ENCODE measurements at places on chromosomes 1 and 21. TPM values are rescaled to one million over a fixed set of nuclear protein-coding genes. Genes with fewer than 3 reads are reported as not detected.

The KPNA6 gene
- total RNA-seq = 50.3 TPM

The NPPA gene
- not detected for total RNA-seq

The SLC2A5 gene
- 0.34 TPM for total RNA-seq

The VAV3 gene
- 63.2 TPM for total RNA-seq

The NEK2 gene
- 7.1 TPM for total RNA-seq

The BGLAP gene
- 0.19 TPM for total RNA-seq

The C8A gene
- total RNA-seq = not detected

The SLC44A3 gene
- 3.0 TPM for total RNA-seq

The CDCP2 gene
- 0.09 TPM for total RNA-seq

The LIN28A gene
- total RNA-seq = not detected

The AMY1A gene
- total RNA-seq = not detected

The PTAFR gene
- total RNA-seq = 0.17 TPM

The ST6GALNAC5 gene
- total RNA-seq = not detected

The GBP5 gene
- 0.09 TPM for total RNA-seq

The NBPF10 gene
- 0.28 TPM for total RNA-seq

The ASCL5 gene
- not detected for total RNA-seq

The ZBTB8OS gene
- 39.1 TPM for total RNA-seq

The FNDC5 gene
- total RNA-seq = 0.88 TPM

The PDIK1L gene
- 8.2 TPM for total RNA-seq

The MMP23B gene
- not detected for total RNA-seq

The CYB561D1 gene
- total RNA-seq = 7.5 TPM

The KRTAP11-1 gene
- not detected for total RNA-seq

The RGS18 gene
- total RNA-seq = not detected

The ADORA1 gene
- total RNA-seq = 0.19 TPM

The C8B gene
- total RNA-seq = not detected

The BRINP3 gene
- not detected for total RNA-seq

The RAB25 gene
- not detected for total RNA-seq

Measured in dermis blood vessel endothelial cell (primary cell).